Kidney tubule cell (primary cell): ENCODE measurements at places on chromosomes 5 and 9.

DNA sequence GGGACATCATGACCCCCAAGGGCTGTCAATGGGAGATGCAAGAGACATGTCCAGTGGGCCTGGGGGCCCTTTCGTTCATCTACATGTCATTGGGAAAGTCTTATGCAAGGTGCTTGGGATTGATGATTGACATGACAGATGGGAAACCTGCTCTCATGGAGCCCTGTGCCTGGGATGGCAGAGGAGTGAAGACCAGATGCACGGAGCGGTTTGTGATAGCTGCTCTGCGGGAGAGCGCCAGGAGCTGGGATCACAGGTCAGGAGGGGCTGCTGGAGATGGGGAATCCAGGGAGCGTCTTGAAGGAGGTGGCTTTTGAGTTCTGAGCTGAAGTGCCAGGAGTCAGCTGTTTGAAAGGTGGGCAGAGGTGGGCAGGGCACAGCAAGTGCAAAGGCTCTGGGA, 104.3 kb downstream of the FGF18 start:
- DNase-seq: no peak

DNA sequence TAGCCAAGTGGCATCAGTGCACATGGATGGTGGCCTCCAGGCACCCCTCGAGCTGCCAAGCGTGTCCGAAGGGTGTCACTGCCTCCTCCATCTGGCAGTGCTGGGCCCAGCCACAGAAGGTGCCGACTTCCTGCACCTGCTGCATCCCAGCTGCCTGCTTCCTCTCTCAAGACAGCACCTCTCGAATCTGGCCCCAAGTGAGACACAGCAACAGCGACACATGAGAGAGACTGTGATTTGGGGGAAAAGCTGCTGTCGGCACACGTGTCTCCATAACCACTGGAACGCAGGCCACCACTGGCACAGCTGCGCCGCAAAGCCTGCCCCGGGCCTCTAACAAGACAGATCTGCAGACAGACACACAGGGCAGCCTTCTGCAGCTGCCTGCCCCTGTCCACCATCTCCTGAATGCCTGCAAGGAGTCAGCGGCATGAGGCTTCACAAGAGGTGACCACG, 8.8 kb downstream of the CLPTM1L start:
- no peak for DNase-seq

DNA sequence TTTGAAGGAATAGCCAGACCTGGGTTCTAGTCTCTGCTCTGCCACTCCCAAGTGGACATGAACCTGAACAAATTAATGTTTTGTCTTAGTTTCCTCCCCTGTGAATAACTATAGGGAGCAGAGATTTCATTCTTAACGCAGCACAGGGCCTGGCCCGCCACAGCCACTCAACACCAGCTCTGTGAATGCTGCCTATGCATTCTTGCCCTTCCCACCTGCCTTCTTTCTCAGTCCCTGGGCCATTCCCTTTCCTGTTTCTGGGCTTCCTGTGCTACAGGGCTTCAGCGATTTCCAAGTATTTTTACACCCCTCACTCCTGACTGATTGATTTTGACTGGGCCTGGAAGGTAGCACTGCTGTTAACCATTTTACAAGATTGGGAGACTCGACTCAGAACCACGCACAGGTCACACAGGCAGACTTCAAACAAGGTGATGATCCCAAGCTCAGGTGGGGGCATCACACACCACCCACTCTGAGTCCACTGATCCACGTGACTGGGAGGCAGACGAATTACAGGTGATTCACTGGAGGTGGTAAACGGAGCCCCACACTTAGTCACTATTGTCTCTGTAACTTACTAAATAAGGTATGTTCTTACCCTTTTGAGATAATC, 21.4 kb downstream of the PTPN3 start:
- peak; percentile 93 for DNase-seq

DNA sequence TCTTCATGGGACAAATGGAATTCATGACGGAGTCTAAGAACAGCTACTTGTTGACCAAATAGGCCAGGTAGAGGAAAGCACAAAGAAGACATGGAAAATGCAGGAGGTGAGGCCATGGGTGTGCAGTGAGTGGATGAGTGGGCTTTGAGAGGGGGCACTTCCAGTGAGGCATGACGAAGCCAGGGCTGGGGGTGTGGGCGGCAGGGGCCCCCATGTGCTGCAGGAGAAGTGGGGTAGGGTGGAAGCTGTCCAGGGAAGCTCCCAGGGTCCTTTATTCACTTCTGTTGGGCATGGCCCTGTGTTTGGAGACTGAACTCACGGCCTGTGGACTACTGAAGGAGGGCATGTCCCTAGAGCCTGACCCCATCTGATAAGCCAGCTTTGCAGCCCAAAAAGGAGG, 127.6 kb upstream of the SLC25A48 start:
- DNase-seq: no peak

DNA sequence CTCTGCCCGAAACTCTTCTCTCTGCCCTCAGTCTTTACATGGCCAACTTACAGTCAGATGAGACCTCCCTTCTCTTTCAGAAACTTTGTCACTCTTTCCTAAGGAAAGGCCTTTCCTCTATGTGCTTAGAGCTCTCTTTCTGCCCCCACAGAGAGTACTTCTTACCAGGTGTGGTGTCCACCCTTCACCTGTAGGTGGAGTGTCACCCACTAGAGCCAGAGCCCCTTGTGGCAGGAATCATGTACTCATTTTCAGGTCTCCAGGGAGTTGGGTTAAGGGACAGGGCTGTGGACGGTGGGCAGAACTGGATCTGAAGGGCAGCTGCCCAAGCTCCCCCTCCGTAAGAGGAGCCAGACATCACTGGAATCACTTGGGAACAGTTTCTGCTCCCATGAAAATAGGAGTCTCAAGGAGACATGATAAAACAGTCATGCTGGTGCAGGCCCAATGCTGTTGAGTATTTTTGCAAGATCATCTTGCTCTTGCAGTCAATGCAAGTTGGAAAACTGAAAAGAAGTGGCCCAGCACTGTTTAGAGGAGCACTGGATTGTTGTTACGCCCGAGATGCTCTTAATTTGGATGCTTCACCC, 436.7 kb downstream of the ZSWIM6 start:
- DNase-seq: peak; percentile 62

DNA sequence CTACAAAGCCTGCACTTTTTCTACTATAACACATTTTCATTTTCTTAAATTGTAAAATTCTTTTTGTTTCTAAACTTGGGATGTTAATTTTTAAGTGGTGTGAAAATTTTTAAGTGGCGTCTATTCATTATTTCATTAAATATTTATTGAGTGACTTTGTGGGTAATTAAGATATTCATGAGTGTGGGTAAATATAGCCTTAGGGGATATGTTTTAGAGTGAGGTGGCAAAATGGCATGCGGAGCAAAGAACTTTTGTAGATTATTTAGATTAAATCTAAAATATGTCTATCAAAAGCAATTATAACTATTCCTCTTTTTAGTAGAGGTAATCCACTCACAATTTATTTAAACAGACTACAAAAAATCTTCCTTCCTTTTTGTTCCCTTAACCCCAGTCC, 188.4 kb downstream of the PCSK1 start:
- DNase-seq: no peak

GRCh38 chr9:88873635-88874034, 117.6 kb upstream of the S1PR3 start:
- DNase-seq: no peak

GRCh38 chr5:78320401-78320800, 25.9 kb upstream of the AP3B1 start:
- DNase-seq: peak; percentile 18

DNA sequence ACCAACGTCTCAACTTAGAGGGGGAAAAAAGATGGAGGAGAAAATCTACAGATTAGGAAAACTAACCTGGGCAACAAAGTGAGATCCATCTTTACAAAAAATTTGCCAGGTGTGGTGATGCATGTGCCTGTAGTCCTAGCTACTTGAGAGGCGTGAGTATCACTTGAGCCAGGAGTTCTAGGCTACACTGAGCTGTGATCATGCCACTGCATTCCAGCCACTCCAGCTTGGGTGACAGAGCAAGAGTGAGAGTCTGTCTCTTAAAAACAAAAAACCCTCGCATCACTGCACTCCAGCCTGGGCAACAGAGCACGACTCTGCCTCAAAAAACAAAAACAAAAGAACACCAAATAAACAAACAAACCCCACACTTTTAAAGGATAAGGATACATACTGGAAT, 98.1 kb upstream of the NR5A1 start:
- DNase-seq: no peak
